ENCODE measurements at places on chromosomes 12 and 14.
A peak's percentile ranks its signal among the peaks of the same experiment; 100 is the strongest.

DNA sequence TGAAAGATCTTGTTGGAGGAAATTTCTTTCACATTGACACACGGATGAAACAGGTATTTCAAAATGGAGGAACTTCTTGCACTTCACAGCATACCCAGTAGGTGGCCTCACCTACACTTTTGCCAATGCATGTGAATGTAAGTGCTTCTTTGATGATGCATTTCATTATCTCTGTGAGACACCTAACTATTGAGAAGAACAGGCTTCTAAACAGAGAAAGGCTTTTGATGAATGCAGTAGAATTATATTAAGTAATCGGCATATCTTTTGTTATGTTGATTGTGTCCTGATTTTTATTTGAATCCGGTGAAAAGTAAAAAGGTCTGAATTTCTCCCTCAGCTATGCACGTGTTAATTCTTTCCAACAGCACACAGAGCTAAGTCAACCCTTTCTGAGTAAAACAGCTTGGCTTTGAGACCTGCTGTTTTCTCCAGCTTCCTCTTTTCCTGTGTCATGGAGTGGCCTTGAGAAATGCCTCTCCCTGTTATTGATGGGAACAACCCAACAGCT, 399.0 kb downstream of the NAV3 start:
- peak; percentile 19 for DNase-seq

DNA sequence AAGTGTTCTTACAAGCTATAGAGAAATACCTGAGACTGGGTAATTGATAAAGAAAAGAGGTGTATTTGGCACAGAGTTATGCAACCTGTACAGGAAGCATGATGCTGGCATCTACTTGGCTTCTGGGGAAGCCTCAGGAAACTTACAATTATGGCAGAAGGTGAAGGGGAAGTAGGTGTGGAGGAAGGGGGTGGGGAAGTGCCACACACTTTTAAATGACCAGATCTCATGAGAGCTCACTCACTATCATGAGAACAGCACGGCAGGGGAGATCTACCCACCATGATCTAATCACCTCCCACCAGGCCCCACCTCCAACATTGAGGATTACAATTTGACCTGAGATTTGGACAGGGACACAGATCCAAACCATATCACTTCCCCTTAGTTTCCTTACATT, 32.8 kb downstream of the TSHR start:
- DNase-seq = no peak

GRCh38 chr12:11895421-11896078, 175.2 kb upstream of the BCL2L14 start:
- DNase-seq = no peak

DNA sequence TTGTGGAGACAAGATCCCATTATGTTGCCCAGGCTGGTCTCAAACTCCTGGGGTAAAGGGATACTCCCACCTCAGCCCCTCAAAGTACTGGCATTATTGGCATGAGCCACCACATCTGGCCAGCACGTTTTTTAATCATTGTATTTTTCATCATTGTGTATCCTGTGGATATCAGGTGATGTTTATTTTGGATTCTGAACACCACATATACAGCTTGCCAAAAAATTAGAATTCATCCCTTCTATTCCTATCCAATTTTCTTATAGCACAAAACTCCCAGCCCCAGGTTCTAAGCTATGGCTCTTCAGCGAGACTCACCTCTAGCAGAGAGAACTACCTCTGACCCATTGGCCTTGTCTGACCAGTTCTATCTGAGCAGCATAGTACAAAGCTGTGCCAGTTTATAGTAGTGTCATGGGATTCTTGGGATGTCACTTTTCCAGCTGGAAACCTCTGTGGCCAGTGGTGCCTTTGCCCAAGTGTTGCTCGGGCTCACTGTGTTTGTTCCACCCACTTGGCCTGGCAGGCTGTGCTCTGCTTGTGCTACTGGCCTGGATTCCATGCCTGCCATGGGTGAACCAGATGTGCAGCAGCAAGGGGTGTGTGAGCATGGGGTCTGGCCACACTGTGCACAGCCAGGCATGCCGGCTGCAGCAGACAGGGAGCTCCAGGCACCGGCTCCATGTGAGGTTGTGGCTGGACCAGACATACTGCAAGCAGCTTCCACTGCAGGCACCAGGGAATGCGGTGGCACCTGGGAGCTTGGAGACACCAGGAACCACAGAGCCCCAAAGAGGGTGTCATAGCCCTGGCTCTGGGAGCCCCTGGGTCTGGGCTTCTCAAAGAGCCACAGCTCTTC, 37.2 kb downstream of the TIMELESS start:
- no peak for DNase-seq

GRCh38 chr12:8508910-8509841, 4.1 kb upstream of the CLEC4D start:
- DNase-seq = no peak

GRCh38 chr12:123748161-123748560, 13.9 kb upstream of the DNAH10 start:
- peak; percentile 54 for DNase-seq

- DNase-seq = no peak
Observed at GRCh38 chr14:76294876-76295275, 81.1 kb upstream of the ESRRB start.

DNA sequence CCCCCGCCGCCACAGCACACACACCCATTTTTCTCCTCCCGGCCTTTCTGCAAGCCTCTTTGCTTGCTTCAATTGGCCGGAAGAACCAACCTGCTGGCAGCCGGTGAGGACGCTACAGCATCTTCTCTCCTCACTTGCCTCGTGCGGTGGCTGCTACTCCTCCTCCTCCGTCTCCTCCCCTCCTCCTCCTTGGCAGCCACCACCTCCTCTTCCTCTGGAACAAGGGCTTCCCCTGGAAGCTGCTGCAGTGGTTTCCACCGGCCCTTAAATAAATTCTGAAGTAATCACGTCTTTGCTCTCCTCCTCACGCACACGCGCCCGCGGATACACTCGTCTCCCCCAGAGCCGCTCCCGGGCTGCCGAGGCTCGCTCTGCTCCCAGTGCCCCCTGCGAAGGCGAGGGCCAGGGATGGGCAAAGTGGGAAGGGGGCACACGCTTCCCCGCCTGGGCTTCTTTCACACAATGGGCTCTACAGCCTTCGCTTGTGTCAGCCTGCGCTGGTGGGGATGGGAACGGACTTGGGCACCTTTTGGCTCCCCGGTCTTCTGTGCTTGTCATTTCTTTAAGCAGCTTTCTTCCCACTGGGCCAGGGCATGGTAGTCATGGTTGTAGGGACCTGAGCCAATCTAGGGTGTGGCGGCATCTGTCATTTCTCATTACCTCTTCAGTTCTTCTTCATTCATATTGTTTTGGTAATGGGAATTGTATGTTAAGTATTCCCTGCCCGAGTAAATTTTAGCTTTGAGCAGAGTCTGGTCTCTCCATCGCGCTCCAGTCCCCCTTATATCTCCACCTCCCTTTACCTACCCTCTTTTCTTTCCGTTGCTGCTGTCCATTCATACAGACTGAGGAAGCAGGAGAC, at the start of gene PPFIA2:
PPFIA2 (minus strand) TSS at position 161 of the 862 bp plus-strand sequence.
- DNase-seq = no peak

GRCh38 chr12:75378354-75378753, 12.5 kb upstream of the GLIPR1L2 start:
- no peak for DNase-seq

DNA sequence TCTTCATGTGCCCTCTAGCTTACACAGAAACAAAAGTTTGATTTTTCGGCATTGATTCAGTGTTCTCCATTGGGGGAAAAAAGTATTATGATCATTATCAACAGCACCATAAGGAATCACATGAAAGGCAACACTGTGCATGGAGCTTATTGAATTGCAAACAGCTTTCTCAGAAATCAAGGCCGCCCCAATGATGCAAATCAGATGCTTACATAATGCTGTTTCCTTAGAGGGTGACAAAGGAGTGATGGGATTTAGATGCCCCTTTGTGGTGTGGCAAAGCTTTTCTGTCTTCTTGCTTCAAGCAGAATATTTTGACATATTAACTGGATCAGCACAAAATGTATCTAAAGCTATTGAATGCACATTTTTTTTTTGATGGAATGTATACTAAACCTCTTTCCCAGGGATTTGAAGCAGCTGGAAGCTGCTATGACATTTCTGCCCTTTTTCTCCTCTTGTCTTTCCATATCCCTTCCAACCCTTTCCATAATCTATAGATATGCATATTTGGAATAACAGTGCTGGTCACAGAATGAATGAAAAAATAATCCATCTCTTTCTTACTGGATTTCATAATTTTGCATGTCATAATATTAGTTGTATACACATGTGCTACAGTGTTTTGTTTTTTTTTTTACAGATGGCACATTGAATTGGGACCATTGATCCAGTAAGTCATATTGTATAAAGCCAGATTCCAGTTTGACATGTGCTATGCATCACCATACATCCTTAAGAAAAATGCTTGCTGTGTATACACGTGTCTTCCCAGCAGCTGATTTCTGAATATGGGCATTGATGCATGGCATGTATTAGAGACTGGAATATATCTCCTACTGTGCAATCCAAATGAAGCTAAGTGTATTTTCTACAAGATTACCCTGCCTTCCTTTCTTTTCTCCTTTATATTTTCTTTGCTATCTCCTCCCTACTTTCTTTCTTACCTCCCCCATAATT, 259.7 kb upstream of the DCN start:
- no peak for DNase-seq

GRCh38 chr12:95164656-95165055, 52.6 kb downstream of the FGD6 start:
- DNase-seq = no peak

GRCh38 chr14:106840258-106840657, 1313.9 kb downstream of the TMEM121 start:
- no peak for DNase-seq

- no peak for DNase-seq
Observed at GRCh38 chr12:83128540-83128939, 441.8 kb downstream of the TMTC2 start.

DNA sequence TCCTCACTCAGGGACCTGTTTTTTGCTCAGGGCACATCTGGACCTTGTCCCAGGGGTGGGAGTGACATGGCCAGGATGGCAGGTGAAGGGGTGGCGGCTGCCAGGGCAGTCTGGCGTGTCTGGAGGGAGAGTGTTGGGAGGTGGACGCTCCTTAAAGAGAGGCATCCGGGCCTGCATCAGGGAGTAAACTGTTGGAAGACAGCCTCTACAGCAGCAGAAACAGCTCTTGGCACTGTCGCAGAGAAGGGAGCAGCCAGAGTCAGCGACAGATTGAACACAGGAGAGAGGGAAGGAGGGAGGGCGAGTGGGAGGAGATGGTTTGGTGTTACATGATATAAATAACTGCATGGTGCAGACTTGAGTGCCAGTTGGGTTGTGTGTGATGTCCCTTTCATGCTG, 52.8 kb downstream of the IGF1 start:
- DNase-seq = no peak

DNA sequence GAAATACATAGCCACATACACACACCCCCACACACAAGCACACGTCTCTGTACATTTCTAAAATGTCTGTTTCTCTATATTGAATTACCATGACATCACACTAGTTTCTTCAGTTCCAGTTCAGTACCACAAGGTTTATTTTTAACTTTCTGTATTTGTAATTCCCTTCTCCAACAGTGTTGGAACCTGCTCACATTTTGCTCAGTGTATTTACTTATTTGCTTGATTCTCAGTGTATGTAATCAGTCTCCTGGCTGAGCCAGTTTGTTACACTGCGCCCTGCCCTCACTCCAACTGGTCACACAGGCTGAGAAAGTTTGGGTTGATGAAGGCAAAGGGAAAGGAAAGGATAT, 67.1 kb downstream of the MON2 start:
- DNase-seq = no peak

- no peak for DNase-seq
Observed at GRCh38 chr12:23909551-23909950, 39.9 kb downstream of the SOX5 start.

GRCh38 chr14:90820958-90821357, 4.7 kb upstream of the TTC7B start:
- no peak for DNase-seq

GRCh38 chr14:60758885-60759284, 24.3 kb downstream of the MNAT1 start:
- DNase-seq = no peak

DNA sequence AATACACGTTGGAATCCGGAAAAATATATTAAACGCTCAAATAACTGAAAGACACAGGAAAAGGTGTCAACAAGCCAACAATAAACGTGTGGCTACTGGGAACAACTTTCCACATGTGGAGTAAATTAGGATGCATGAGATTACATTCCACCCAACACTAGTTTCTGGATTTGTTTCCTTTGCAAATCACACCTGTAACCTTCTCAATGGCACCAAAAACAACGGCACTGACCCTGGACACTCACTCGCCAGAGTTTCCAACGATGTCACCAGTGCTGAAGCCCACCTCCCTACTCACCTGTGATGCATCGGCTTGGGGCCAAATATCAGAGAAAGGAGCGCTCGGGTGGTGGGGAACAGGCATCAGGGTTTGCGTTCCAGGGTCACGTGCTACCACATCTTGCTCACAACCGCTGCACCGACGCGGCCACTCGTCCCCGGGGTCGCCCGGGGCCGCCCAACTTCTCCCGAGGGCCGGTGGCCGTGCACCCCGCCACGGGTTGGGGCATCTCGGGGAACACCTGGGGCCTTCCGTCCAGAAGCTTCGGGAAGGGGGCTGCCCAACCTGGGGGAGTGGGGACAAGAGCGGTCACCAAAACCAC, 629 bp downstream of the PRDM4 start:
- peak; percentile 15 for DNase-seq

- peak; percentile 46 for DNase-seq
Observed at GRCh38 chr12:121795034-121795968, 1.8 kb upstream of the RHOF start.

- DNase-seq = no peak
Observed at GRCh38 chr12:132064631-132065030, 79.5 kb downstream of the DDX51 start.

DNA sequence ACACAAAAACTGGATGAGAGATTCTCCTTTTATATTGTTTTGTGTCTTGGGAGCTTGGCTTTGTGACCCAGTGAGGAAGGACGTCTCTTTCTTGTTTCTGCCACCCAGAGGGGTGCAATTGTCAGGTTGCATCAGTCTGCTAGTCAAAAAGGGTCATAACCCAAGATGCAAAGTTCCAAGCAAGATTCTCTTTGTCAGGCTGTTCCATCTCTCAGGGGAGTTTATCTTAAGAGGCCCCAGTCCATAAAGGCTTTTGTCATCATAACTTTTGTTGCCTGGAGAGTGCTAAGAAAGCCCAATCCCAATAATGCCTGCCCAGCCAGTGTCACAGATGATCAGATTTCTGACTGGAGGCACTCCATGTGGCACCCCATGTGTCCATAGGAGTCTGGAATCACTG, 444.9 kb downstream of the TRHDE start:
- no peak for DNase-seq

DNA sequence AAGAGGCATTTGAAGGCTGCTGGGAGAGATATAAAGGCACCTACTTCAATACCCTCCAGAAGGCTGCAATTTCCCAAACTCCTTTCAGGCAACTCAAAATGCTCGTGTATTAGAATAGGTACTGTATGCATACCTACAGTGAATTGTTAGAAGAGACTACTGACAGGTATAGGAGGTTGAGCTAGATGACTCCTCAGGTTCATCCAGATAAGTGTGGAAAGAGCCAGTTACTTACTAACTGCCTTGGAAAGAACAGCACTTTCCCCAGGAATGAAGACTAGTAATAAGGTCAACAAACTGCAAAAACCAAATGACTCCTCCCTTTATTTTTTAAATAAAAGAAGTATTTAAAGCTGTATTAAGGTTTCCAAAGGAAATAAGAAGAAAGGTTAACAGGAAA, 429.0 kb downstream of the MDGA2 start:
- no peak for DNase-seq

- no peak for DNase-seq
Observed at GRCh38 chr12:89999699-90000505, 291.3 kb upstream of the ATP2B1 start.

GRCh38 chr14:75339059-75339458, 60.4 kb downstream of the FOS start:
- DNase-seq = no peak

GRCh38 chr12:14771651-14772137, 31.6 kb downstream of the WBP11 start:
- peak; percentile 41 for DNase-seq

Data from Kasumi-1 (cell line).